ENCODE measurements at places on chromosomes 2 and 18. TPM values are rescaled to one million over a fixed set of nuclear protein-coding genes. Genes with fewer than 3 reads are reported as not detected.
A peak's percentile ranks its signal among the peaks of the same experiment; 100 is the strongest.

DNA sequence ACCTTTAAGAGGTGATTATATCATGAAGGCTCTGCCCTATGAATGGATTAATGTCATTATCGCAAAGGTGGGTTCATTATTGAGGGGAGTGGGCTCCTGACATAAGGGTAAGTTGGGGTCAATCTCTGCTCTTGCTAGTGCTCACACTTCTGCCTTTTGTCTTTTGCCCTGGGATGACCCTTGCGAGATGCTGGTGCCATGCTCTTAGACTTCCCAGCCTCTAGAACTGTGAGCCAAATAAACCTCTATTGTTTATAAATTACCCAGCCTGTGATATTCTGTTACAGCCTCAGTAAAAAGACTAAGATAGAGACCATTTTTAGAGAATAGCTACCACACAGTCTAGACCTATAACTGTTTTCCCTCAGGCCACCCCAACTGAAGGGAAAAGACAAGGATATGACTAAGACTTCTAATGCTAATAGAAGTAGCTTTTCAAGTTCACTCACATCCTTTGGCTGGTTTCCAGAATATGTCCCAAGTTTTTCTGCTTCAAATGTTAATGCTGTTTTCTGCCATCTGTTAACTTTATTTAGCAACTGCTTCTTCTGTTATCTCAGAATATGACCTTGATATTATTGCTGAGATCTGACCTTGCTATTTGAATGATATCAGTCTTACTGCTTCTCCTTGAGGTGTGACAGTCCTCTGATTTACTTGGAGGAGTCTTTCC lies 65.1 kb upstream of the STAM2 start:
- no peaks in the 10 kb centered on the region for H3K4me1 ChIP-seq
- no peak overlapping the region for H3K27ac ChIP-seq
- no peak overlapping the region for H3K4me3 ChIP-seq

- no peak overlapping the region for H3K27ac ChIP-seq
- H3K27me3 ChIP-seq: no peaks in the 10 kb centered on the region
- no peaks in the 10 kb centered on the region for H3K36me3 ChIP-seq
- no peak for DNase-seq
- H3K4me3 ChIP-seq: no peak overlapping the region
- peaks cover 11% of the 10 kb centered on the region for H3K4me1 ChIP-seq
Measured at GRCh38 chr2:173985605-173985992, 20.4 kb upstream of the SP3 start.

GRCh38 chr2:44150473-44150872 lies 18.2 kb upstream of the PPM1B start:
- H3K4me1 ChIP-seq: no peaks in the 10 kb centered on the region
- no peak overlapping the region for H3K4me3 ChIP-seq
- no peaks in the 10 kb centered on the region for H3K27me3 ChIP-seq
- H3K36me3 ChIP-seq: no peaks in the 10 kb centered on the region
- no peak for DNase-seq

- no peaks in the 10 kb centered on the region for H3K36me3 ChIP-seq
- H3K27me3 ChIP-seq: no peaks in the 10 kb centered on the region
- no peak for DNase-seq
- no peaks in the 10 kb centered on the region for H3K4me1 ChIP-seq
Measured at GRCh38 chr2:69693775-69694450, 48.0 kb upstream of the ANXA4 start.

- DNase-seq: no peak
- H3K27me3 ChIP-seq: no peaks in the 10 kb centered on the region
- H3K27ac ChIP-seq: no peak overlapping the region
- no peaks in the 10 kb centered on the region for H3K36me3 ChIP-seq
Measured at GRCh38 chr18:2070631-2071030, 500.7 kb downstream of the METTL4 start.

GRCh38 chr2:83705146-83705545 lies 753.9 kb downstream of the SUCLG1 start:
- no peaks in the 10 kb centered on the region for H3K4me1 ChIP-seq
- H3K36me3 ChIP-seq: no peaks in the 10 kb centered on the region
- no peak overlapping the region for H3K27ac ChIP-seq
- DNase-seq: no peak

DNA sequence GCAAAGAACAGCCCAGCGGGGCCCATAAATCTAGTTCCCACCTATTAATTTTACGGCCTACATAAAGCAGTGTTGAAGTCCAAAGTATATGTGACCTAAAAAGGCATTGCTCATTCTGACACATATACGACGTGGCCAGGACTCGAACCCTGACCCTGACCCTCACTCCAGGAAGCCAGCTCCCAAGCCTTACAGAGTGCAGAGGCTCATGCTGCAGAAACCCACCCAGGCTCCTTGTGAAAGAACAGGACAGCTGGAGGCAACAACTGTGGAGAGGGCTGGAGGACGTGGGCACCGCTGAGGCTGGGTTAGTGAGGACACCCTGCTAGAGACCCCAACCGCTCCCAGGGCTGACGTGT lies 221.6 kb downstream of the CYP26B1 start:
- no peak overlapping the region for H3K27ac ChIP-seq
- H3K4me1 ChIP-seq: no peaks in the 10 kb centered on the region
- H3K36me3 ChIP-seq: no peaks in the 10 kb centered on the region
- H3K27me3 ChIP-seq: no peaks in the 10 kb centered on the region
- no peak overlapping the region for H3K4me3 ChIP-seq
- no peak for DNase-seq

- peak within 1 kb of the TSS; percentile 95 for H3K27ac ChIP-seq
- no peaks in the 10 kb centered on the region for H3K27me3 ChIP-seq
- peaks cover 11% of the 10 kb centered on the region for H3K4me1 ChIP-seq
- no peaks in the 10 kb centered on the region for H3K36me3 ChIP-seq
Measured at GRCh38 chr2:160493227-160494028, at the start of gene RBMS1. Gene RBMS1, minus strand, starts transcription at chr2:160493807. Its CDS starts 444 bp downstream, at chr2:160493363.

- peaks cover 28% of the 10 kb centered on the region for H3K4me1 ChIP-seq
- no peak overlapping the region for H3K27ac ChIP-seq
- H3K36me3 ChIP-seq: no peaks in the 10 kb centered on the region
- H3K27me3 ChIP-seq: no peaks in the 10 kb centered on the region
Measured at GRCh38 chr2:42566025-42566424, 2.4 kb upstream of the MTA3 start.

DNA sequence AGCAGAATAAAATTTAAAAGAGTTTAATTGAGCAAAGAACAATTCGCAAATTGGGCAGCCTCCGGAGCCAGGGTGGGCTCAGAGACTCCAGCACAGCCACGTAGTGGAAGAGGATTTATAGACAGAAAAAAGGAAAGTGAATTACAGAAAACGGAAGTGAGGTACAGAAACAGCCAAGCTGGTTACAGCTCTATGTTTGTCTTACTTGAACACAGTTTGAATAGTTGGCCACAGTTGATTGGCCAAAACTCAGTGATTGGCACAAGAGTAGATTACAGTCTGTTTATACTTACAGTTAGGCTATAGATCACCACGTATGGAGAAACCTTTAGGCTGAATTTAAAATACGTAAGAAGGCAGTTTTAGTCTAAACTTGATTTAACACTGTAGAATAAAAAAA lies 78.8 kb upstream of the NEDD4L start:
- DNase-seq: no peak
- no peaks in the 10 kb centered on the region for H3K36me3 ChIP-seq
- no peak overlapping the region for H3K27ac ChIP-seq
- H3K27me3 ChIP-seq: no peaks in the 10 kb centered on the region
- H3K4me1 ChIP-seq: no peaks in the 10 kb centered on the region

DNA sequence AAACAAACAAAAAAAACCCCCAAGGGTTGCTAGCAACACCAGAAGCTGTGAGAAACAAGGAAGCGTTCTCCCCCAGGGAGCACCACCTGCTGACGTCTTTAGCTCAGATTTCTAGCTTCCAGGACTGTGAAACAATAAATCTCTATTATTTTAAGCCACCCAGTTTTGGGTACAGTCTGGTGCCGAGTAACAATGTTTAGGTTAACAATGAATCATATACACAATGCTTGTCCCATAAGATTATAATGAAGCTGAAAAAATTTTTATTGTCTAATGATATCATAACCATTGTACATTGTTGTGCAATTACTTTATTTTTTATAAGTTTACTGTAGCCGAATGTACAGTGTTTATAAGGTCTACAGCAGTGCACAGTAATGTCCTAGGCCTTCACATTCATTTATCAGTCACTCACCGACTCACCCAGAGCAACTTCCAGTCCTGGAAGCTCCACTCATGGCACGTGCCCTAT lies 72.1 kb upstream of the CAB39 start:
- no peaks in the 10 kb centered on the region for H3K27me3 ChIP-seq
- no peaks in the 10 kb centered on the region for H3K36me3 ChIP-seq
- H3K27ac ChIP-seq: no peak overlapping the region
- peaks cover 8% of the 10 kb centered on the region for H3K4me1 ChIP-seq
- no peak overlapping the region for H3K4me3 ChIP-seq

DNA sequence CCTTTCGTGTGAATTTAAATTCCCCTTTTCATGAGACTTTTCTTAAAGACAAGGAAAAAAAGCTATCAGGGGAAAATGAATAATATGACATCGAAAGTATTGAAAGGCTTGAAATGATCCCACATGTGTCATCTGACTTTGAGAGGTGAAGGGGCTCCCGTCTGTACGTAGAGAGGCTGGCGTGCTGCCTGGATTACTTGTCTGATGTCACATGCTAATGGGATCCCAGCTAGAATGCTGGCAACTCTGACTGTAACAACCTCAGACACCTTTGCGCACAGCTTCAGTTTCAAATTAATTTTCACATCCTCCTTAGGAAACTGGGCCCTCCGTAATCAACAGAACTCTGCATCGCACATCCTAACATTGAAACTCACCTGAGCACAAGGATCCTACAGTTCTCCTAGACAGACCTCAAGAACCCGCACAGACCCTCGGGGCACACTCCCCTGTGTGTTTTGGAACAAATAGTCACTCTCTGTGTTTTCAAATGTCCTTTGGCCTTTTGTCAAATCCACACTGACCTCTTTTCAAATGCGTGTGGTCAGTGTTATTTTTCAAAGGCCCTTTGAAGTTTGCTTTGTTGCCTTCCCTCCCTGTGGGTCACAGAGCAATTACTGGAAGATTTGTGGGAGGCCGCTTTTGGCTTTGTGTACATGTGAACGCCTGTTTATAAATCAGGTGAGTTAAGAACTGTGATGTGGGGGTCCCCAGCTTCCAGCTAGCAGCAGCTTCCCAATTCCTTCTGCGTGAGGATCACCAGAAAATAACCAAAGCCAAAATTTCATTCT lies 65.9 kb downstream of the IL1R2 start:
- H3K36me3 ChIP-seq: no peaks in the 10 kb centered on the region
- peak overlapping the region; percentile 64 for H3K27ac ChIP-seq
- DNase-seq: peak; percentile 75
- H3K4me3 ChIP-seq: no peak overlapping the region

GRCh38 chr2:179579800-179580199 lies 281.6 kb downstream of the ZNF385B start:
- H3K27ac ChIP-seq: no peak overlapping the region
- no peaks in the 10 kb centered on the region for H3K36me3 ChIP-seq
- H3K4me3 ChIP-seq: no peak overlapping the region
- no peaks in the 10 kb centered on the region for H3K27me3 ChIP-seq
- no peak for DNase-seq

- H3K27ac ChIP-seq: no peak overlapping the region
- H3K36me3 ChIP-seq: no peaks in the 10 kb centered on the region
- no peak for DNase-seq
- H3K4me1 ChIP-seq: no peaks in the 10 kb centered on the region
- no peaks in the 10 kb centered on the region for H3K27me3 ChIP-seq
Measured at GRCh38 chr2:41903474-41904135, 144.2 kb upstream of the PKDCC start.

- no peak for DNase-seq
- peaks cover 20% of the 10 kb centered on the region for H3K4me1 ChIP-seq
- H3K27me3 ChIP-seq: no peaks in the 10 kb centered on the region
- H3K27ac ChIP-seq: no peak overlapping the region
Measured at GRCh38 chr2:179963626-179964025, 43.5 kb downstream of the CWC22 start.

DNA sequence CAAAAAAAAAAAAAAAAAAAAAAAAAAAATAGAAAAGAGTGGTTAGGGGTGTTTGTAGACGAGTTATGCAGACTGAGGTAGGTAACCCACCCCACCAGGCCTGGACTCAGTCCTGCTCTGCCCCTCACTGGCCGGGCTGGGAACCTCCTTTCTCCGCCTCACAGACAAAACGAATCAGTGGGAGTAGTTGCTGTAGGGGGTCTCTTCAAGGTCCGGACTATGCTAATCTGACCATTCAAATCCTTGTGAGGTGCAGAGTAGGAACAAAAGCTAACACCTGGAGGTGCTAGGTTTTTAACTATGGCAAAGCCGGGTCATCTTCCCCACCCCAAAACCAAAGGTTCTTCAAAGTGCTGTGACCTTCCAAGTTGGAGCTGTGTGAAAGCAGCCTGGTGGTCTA lies 223.7 kb downstream of the SLC4A3 start:
- H3K27me3 ChIP-seq: peaks cover 9% of the 10 kb centered on the region
- no peaks in the 10 kb centered on the region for H3K4me1 ChIP-seq
- DNase-seq: no peak
- H3K27ac ChIP-seq: no peak overlapping the region
- no peaks in the 10 kb centered on the region for H3K36me3 ChIP-seq

- no peaks in the 10 kb centered on the region for H3K36me3 ChIP-seq
- DNase-seq: no peak
- H3K4me3 ChIP-seq: no peak overlapping the region
- no peaks in the 10 kb centered on the region for H3K4me1 ChIP-seq
- H3K27ac ChIP-seq: no peak overlapping the region
Measured at GRCh38 chr2:18154259-18154658, 275.8 kb downstream of the KCNS3 start.

GRCh38 chr2:129880971-129881370 lies 98.5 kb upstream of the RAB6C start:
- no peak overlapping the region for H3K27ac ChIP-seq
- H3K27me3 ChIP-seq: no peaks in the 10 kb centered on the region
- H3K36me3 ChIP-seq: no peaks in the 10 kb centered on the region
- no peak for DNase-seq
- H3K4me1 ChIP-seq: peaks cover 6% of the 10 kb centered on the region
- no peak overlapping the region for H3K4me3 ChIP-seq

DNA sequence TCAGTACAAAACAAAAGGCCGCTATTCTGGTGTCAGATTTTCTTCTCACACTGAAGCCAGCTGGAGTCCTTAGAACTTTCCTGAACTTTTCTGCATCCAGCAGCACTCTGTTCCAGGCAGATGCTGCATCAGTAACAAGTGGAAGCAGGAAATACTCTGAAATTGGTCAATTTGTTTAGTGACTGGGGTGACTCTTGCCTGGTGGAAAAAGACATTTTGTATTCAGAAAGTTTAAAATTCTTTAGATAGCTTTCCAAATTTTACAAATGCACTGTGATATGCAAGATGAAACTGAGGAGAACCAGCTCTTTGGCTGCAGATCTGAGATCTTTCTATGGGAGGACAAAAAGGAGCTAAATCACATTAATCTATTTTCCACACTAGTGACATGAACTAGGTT lies 385.7 kb downstream of the NRXN1 start:
- H3K36me3 ChIP-seq: no peaks in the 10 kb centered on the region
- H3K4me1 ChIP-seq: no peaks in the 10 kb centered on the region
- H3K27ac ChIP-seq: no peak overlapping the region
- H3K27me3 ChIP-seq: no peaks in the 10 kb centered on the region

The SIX2 gene
- 0.20 TPM for total RNA-seq

The KLHL41 gene
- 0.38 TPM for total RNA-seq

The HAAO gene
- total RNA-seq: 15.5 TPM

The ESPNL gene
- not detected for total RNA-seq

The ALS2 gene
- total RNA-seq: 20.1 TPM

The LYPD6B gene
- 0.52 TPM for total RNA-seq

The GCG gene
- not detected for total RNA-seq

The HJURP gene
- total RNA-seq: 0.69 TPM

The ZBTB7C gene
- 25.5 TPM for total RNA-seq

The LRRTM4 gene
- total RNA-seq: not detected

The SMYD1 gene
- total RNA-seq: 0.34 TPM

The PLEKHA3 gene
- total RNA-seq: 11.2 TPM

The CELF4 gene
- 1.0 TPM for total RNA-seq
